Activated naive CD8-positive, alpha-beta T cell treated with anti-CD3 and anti-CD28 coated beads, Interleukin-2, amount 10 ng/mL, durations not matched to agents 7 days and 5 days (primary cell): ENCODE measurements at places on chromosomes 7 and 10. TPM values are rescaled to one million over a fixed set of nuclear protein-coding genes. Genes with fewer than 3 reads are reported as not detected.

- no peak overlapping the region for H3K27ac ChIP-seq
- no peaks in the 10 kb centered on the region for H3K27me3 ChIP-seq
- peaks cover 52% of the 10 kb centered on the region for H3K36me3 ChIP-seq
Observed at GRCh38 chr7:141752634-141753033, 11.3 kb upstream of the TAS2R3 start.

DNA sequence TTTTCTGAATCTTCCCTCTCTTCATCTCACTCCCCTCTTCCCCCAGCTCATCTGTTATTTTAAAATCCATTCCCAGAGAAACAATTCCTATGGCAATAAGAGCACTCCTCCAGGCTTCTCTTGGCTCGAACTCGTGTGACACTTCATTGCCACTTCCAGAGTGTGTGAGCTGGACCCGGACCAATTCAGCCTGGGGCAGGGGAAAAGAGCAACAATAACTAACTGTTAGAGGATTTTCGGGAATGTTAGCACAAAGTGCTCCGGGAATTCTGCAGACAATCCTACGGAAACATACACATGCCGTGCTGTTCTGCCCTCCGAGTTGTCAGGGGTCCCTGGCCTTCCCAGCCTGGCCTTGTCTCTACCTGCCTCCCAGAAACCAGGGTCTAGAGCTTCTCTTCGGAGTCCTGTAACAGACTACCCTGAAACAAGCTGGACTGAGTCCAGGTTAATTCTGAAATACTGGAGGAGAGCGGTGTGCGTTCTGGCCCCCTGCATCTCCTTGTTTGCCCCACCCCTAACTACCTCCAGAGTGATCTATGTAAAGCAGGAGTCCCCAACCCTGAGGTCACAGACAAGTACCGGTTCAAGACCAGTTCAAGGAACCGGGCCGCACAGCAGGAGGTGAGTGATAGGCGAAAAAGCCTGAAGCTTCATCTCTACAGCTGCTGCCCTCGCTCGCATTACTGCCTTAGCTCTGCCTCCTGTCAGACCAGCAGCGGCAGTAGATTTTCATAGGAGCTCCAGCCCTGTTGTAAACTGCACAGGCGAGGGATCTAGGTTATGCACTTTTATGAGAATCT is 11.3 kb downstream of the COL26A1 start:
- DNase-seq = no peak
- H3K4me1 ChIP-seq = peaks cover 5% of the 10 kb centered on the region
- no peak overlapping the region for H3K4me3 ChIP-seq
- H3K27me3 ChIP-seq = peaks cover 16% of the 10 kb centered on the region
- no peaks in the 10 kb centered on the region for H3K36me3 ChIP-seq
- H3K27ac ChIP-seq = no peak overlapping the region

ADRA2A gene
- total RNA-seq = not detected

PRKG1 gene
- total RNA-seq = not detected

DNA sequence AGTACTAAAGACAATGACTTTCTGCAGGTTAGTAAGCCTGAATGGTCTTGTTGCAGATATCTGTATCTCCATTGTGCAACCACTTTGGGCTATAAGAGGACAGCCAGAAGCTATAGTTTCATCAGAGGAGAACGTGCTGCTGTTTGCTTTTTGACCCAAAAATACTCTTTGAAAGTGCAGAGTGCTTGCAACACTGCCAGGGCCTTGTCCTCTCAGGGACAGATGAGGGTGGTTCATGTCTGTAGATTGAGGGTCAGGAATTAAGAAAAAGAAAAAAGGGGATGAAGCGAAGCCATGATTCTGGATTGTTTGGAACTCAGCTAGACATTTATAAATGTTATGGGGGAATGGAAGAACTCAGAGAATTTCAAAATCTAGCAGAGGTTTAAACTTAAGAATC is 212.5 kb downstream of the SEC23IP start:
- H3K36me3 ChIP-seq = no peaks in the 10 kb centered on the region
- no peak for DNase-seq
- H3K4me3 ChIP-seq = no peak overlapping the region
- H3K27me3 ChIP-seq = no peaks in the 10 kb centered on the region
- H3K4me1 ChIP-seq = no peaks in the 10 kb centered on the region

DNA sequence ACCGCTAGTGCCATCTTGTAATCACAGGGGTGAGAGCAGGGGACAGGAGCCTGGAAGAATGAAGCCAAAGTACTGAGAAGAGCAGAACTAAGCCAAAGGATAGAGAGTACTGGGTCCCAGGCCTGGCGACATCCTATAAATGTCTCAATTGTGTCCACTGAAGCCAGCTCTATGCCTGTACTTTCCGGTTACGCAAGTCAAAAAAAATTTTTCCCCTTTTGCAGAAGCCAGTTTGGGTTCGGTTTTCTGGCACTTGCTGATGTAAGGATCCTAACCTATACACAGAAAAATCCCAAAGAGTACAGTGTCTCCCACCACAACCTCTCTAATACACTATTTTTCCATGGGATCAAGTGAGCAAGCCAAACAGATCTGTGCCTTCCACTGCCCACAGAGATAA is 61.1 kb downstream of the PLXNA4 start:
- DNase-seq = no peak
- peaks cover 43% of the 10 kb centered on the region for H3K4me1 ChIP-seq
- H3K27me3 ChIP-seq = no peaks in the 10 kb centered on the region
- H3K4me3 ChIP-seq = no peak overlapping the region
- no peak overlapping the region for H3K27ac ChIP-seq
